ENCODE measurements at places on chromosomes 13 and 19.
A peak's percentile ranks its signal among the peaks of the same experiment; 100 is the strongest.

DNA sequence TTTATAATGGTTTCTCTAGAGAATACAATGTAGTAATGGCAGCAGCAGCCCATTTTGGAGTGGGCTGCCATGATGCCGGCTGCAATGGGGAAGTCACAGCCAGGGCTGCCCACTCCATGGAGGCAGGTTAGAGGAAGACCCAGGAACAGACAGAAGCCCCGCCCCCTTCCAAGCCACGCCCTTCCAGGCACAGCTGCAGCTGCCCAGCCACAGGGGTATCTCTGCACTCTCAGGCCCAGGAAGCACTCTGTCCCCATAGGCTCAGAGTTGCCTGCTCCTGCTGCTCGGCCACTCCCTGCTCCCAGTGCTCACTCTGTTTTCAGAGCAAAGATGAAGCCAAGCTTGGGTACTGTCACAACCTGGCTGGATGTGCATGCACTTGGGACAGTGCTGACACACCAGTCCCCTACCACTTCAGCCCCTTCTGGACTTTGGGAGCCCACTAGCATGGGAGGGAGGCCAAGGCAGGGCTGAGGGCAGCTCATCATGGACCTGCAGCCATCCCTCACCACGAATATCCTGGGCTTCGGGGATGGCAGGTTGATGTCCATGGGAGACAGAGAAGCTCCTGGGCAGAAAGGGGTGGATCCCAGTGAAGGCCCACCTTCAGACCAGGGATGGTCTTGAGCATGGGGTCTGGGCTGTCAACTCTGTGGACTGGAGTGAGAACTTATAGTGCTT, 1224.2 kb downstream of the SLITRK5 start:
- DNase-seq: no peak

GRCh38 chr19:10074153-10074552, 12.0 kb upstream of the SHFL start:
- DNase-seq: no peak

DNA sequence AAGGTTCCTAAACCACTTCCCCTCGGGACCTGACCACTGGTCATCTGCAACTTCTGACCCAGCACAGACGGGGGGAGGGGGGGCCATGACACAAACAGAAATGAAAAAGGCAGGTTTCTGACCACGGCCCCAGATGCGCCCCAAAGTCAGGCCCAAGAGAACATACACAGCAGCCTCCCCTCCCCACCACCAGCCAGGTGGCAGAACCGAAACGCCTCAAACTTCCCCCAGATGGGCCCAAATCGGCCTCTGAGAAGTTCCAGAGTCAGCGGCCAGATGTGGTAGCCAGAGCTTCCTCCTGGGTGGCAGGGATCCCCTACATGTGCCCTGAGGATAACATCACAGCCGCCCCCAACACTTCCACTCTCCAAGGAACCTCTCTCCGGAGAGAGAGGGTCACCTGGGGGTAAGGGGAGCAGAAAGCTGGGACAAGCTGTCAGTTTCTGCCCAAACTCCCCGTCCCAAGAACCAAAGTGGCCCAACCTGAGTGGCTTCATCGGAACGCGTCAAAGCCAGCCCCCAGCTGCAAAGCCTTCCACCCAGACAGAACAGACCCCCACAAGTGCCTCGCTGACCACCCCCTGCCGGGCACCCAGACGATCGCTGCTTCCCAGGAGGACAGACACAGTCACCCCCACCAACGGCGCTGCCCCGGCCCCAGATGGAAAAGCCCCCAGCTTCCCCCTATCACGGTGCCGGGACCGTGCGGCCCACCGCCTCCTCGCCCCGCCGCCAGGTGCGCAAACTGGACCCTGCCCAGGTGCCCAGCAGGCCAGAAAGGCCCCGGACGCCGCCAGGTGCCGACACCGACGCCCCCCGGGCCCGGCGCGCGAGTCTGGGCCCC, 800 bp downstream of the ELL start:
- DNase-seq: no peak

- DNase-seq: no peak
Measured at GRCh38 chr13:25945596-25945995, 106.2 kb downstream of the SHISA2 start.

DNA sequence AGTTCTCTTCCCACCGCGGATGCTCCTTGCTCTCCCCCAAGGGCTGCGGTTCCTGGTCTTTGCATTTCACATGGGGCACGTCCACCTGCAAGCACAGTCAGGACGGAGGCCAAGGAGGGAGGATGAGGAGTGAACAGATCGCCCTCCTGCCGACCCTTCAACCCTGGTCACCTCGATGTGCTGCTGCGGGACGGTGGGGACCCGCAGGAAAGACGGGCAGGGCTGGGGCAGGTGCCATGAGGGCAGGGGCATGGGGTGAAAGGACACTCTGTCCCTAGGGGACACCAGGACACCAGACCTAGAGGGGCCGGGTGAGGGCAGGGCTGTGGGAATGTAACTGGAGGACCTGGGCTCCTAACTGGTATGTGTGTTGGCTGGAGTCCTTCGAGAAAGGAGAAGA, 840 bp downstream of the SYCE2 start:
- no peak for DNase-seq

DNA sequence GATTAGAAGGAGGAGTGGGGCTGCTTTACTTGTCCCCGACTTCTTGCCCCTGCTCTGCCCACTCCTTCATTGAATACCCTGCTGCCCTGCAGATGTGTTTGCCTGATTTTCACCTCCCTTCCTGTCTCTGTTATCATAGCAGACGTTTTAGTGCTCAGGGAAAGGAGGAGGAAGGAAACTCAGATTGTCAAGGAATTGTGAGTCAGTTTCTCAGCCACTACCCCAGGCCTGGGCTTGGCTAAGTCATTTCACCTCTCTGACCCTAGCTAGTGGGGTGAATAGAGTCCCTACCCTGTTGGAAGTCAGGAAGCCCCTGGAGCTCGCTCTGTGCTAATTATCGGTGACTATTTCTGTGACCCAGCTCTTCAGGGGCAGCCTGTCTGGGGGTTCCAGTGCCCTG, 3.9 kb downstream of the BCKDHA start:
- DNase-seq: no peak

- DNase-seq: no peak
Measured at GRCh38 chr13:54124700-54125099, 1096.1 kb downstream of the OLFM4 start.

DNA sequence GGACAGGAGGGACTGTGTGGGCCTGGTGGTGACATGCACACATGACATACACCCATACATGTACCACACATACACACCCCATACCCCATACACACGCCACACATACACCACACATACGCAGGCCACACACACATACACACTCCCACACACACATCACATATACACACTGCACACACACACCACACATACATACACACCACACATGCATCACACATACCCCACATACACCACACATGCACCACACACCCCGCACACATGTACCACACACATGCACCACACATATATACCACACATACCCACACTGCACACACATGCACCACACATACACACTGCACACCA, 76.5 kb upstream of the KCTD15 start:
- DNase-seq: no peak

GRCh38 chr19:679418-680286, 3.5 kb downstream of the FSTL3 start:
- no peak for DNase-seq

DNA sequence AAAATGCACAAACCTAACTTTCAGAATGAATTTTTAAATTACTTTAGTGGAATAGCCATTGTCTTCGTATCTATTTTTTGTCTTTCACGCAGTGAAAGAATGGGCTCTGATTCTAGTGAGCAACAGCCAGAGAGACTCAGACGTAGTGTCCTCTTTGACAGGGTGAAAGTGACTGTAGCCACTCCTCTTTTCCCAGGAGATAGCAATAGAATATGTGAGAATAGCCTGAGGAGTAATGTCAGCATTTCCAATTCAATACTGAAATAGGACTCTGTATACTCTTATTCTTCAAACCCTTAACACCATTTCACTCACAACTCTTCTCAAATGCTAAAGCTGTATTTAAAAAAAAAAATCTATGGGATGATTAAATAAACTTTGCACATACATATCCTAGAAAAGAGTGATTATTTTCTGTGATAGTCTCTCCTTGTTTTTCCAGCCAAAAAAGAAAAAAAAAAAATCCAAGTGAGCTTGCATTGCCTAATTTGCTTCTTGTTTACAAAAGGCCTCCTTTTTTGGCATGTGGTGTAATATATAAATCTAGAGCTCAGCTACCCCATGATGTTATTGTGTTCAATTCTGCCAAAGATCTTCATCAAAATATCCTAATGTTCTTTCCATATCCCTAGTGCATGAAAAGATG, 626.1 kb upstream of the SLITRK6 start:
- DNase-seq: no peak

DNA sequence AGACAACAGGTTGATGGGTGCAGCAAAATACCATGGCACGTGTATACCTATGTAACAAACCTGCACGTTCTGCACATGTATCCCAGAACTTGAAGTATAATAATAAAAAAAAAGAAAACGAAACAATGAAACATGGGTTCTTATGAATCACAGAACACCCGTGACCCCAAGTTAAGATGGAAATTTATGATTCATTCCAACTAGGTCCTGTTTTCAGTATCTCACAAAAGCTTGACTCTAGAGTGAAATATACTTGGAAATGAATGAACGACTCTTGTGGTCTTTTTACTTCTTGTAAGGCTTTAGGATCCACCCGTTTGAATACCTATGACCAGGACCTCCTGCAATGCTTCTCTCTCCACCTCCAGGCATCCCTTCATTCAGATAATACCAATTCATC, 3.5 kb upstream of the LILRB4 start:
- DNase-seq: no peak

GRCh38 chr13:80337288-80338081, 3.4 kb downstream of the SPRY2 start:
- no peak for DNase-seq

DNA sequence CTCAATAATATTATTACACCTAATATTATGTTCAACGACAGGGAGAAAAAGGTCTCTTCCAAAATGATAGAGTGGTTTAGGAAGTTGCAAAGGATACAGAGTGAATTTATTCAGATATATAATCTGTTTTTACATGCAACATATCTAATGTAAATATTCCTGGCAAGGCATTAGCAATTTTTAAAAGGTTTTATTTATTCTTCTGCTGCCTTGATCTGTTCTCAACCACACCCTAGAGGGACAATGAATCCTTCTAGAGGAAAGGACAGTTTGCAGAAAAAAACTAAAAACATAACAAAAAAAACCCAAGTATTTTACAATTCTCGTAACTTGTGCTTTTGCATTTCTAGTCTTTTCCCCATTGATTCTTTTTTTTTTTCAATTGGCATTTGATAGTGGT, 459.6 kb downstream of the KLF12 start:
- no peak for DNase-seq

GRCh38 chr13:59793107-59793506, 370.6 kb downstream of the DIAPH3 start:
- DNase-seq: no peak

DNA sequence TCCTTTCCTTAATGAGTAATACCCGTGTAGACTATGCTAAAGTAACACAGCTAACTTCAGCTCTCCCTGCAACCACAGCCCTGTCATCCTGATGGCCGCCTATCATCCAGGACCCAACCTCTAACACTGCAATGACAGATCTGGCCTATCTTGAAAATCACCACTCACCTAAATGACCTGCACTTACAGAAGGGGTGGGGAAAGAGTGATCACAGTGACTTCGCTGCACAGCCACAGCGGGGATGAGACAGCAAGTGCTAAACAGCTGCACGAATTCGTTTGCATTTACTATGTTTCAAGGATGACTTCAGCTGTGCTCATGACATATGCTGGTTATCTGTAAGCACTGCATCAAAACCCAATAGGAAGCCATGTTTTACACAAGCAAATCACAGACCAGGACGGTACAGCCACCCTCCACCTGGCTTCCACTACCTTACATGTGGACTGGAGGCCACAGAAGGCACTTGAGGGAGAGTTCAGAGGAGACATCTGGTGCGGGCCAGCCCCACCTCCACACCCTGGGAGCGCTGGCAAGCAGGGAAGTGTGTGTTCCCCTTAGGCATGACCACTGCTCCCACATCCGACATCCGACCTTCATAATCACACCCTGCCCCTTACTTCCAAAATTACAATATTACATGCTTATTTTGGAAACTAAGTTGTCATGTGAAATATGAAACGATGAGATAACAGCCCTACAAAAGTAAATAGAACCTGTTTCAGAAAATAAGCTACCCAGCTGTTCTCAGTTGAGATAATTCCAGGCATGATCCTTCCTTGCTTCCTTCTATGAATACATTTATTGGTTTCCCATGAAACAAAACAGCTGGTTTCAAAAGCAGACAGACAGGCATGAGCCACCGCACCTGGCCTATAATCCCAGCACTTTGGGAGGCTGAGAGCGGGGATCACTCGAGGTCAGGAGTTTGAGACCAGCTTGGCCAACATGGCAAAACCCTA, 95.7 kb downstream of the STK24 start:
- peak; percentile 41 for DNase-seq

DNA sequence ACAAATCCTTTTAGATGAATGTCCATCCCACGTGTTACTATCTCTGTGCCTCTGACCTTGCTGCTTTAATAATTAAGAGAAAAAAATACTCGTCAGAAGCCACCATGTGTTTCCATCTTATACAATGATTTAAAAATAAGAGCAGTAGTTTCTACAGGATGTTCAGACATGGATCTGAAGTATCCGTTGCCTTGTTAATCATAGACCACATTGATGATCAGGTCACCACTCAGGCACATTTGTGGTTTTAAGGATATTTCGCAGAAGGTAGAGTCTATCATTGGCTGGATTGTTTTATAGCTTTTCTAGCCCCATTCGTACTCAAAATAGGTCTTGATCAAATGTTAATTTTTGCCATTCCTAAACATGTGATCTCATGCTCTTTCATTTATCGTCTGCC, 710.0 kb upstream of the ARGLU1 start:
- no peak for DNase-seq

- DNase-seq: no peak
Measured at GRCh38 chr13:109998684-109999533, 212.5 kb upstream of the IRS2 start.

- no peak for DNase-seq
Measured at GRCh38 chr19:50513746-50514345, at the start of gene ASPDH. Gene ASPDH (minus strand): TSS chr19:50513913. CDS start chr19:50513823, 90 bp downstream.

DNA sequence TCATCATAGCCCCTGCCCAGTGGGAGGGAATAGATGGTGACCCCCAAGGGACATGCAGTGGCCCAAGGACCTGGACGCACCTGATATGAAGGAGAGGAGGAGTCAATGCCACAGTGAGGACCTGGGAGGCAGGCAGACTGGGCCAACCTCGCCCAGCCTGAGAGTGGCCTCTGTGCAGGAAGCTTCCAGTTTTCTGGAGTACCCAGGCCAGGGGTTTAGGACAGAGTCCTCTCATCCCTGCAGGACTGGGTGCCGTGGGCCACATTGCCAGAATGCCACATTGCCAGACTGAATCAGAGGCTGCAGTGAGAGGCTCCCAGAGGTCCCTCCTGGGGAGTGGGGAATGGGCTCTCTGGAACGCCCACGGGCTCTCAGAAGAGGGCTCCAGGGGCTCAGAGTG, 82.9 kb upstream of the VSTM2B start:
- DNase-seq: no peak

DNA sequence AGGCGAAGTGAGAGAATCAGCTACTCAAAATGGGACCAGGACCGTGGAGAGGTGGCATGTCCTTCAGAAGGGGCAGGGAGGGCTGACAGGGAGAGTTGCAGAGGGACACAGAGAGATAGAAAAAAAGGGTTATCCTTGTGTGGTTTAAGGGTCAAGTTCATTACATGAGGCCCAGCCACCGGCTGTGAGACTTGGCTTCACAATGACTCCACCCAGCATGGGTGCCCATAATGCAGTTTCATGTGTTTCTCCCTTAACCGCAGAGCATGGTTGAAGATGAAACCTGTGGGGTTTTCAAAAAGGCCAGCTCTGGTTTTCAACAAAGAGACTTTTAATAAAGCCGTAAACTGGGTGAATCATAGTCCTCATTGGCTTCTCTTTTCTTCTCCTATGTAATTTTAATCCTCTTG, 164.6 kb downstream of the KLF5 start:
- DNase-seq: no peak

All from GM12891 (cell line).